ENCODE measurements at places on chromosomes 16 and 17.

DNA sequence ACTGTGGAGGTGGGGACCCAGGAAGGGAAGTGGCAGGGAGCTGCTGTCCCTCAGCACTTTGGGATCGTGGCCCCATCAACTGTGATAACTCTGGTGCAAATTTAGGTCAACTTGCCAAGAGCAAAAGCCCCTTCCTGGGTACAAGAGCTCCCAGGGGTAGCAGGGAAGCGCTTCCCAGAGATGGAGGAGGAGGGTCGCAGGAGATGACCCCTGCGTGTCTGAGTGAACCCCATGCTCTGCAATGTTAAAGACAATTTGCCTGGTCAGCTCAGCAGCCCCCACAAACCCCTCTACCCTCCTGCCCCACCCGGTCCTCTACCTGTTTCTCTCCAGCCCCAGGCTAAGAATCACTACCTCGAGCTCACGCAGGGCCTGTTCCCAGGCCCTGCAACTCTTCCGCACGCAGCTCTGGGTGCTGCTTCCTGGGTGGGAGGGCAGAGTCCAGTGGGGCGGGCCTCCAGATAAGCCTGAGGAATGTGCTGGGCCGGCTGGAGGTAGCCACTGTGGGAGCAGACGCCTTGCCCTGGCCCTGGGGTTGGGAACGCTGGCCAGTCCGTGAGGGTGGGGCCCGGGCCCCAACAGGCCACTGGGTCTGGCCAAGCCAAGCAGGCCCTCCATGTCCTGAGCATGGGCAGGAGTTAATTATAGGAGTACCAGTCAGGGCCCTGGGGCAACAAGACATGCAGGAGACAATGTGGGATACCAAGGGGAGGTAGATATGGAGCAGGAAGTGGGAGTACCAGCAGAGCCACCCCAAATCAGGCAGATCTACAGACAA lies 6.1 kb downstream of the DOK4 start:
- DNase-seq: no peak

DNA sequence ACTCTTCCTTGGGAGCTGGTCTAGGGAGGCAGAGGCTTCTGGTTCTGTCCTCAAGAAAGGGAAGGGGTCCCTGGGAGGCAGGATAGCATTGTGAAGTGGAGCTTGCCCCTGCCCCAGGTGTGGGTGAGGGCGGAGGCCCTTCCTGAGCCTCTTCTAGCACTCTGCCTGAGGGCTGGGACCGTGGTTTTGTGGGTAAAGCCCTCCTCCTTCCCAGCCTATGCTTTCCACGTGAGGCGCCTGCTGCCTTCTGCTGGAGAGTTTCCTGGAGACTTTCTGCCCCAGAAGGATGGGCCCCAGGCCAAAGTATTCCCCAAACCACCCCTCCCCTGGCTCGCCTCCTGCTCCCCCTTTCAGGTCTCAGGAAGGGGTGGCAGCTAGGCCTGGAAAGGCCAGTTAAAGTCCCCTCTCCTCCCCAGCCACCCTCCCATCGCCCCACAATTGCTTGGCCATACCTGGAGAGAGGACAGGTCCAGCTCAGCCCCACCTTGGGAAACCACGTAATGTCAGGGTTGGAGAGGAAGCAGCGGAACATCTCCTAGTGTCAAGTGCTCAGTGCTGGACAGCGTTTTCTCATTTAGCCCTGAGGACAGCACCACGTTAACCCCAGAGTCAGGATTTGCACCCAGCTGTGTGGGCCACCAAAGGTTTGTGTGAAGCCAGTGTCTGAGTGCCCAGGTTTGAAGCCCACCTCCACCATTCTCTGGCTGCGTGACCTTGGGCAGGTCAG lies 5.6 kb downstream of the SBK1 start:
- DNase-seq: no peak

DNA sequence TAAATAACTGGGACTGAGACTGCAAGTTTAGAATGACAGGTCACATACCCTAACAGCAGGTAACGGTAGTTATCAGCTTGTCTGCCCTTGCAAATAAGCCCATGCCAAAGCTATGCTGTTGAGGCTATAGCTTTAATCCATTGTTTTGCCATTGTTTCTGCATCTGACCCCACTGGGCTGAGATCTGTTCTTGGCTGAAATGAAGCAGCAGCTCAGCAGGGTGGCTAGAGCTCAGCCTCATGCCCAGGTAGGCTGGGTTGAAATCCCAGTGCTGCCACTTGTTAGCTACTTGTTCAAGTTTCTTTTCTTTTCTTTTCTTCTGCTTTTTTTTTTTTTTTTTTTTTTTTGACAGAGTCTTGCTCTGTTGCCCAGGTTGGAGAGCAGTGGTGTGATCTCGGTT lies 40.1 kb downstream of the NKD1 start:
- no peak for DNase-seq

- DNase-seq: no peak
These were observed 43.9 kb upstream of the SREBF1 start for GRCh38 chr17:17880577-17881196.

GRCh38 chr16:87496447-87496801 lies 3.6 kb upstream of the ZCCHC14 start:
- no peak for DNase-seq

- no peak for DNase-seq
These were observed at the start of gene MEOX1 for GRCh38 chr17:43661699-43662412. MEOX1 (minus strand) TSS chr17:43661922; CDS start chr17:43661534, 388 bp downstream.

DNA sequence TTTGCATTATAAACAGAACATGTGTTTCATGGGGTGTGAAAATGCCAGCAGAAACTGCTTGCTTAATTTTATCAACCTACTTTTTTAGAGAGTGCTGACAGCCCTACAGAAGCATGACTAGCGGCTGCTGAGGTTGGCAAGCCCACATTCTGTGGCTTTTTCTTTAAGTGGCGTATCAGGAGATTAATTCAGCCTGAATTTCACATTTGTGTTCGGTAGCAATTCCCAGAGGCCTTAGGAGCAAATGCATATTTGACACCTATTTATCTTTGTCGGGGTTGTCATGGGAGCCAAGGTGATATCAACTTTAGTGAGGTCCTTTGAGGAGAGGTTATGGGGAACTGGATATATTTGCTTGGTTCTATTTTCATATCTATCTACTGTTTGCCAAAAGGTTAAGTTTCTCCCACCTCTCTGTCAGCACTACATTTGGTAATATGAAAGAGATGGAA lies 140.9 kb downstream of the KCNJ2 start:
- no peak for DNase-seq

DNA sequence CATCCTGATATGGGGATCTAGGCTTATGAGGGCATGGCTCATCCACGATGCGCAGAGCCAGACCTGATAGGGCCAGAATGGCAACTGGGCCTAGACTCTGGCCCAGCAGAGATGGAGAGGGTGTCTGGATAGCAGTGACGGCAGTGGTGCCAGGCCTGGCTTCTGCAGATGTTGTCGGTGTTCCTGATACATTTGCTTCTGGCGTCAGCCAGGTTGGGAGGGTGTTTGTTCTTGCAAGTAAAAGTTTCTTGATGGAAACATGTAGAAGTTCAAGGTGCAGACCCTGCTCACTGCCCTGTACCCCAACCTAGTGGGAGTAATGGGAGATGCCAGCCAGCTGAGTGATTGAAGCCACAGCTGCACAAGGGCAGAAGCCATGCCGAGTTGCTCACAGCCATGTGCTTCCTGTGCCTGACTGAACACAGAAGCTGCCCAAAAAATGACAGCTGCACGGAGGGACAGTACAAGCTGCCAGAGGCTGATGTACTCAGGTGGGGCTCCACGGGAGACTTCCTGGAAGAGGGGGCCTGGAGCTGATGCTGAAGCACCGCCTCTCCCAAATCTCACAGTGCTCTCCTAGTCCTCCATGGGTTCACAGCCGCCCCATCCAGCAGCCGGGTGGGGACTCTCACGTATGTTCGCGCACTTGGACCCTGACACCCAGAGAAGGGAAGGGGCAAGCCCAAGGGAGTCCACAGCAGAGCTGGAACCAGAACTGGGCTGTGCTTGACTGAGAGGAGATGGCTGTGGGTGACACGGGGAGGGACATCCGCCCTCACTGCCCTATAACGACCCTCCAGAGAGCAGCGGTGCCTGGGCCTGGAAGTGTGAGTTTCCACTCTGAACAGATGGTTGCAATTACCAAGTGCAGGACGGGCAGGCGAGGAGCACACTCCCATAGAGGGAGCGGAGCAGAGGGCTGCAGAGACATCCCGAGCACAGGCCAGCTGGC lies 78.7 kb downstream of the N4BP1 start:
- no peak for DNase-seq

DNA sequence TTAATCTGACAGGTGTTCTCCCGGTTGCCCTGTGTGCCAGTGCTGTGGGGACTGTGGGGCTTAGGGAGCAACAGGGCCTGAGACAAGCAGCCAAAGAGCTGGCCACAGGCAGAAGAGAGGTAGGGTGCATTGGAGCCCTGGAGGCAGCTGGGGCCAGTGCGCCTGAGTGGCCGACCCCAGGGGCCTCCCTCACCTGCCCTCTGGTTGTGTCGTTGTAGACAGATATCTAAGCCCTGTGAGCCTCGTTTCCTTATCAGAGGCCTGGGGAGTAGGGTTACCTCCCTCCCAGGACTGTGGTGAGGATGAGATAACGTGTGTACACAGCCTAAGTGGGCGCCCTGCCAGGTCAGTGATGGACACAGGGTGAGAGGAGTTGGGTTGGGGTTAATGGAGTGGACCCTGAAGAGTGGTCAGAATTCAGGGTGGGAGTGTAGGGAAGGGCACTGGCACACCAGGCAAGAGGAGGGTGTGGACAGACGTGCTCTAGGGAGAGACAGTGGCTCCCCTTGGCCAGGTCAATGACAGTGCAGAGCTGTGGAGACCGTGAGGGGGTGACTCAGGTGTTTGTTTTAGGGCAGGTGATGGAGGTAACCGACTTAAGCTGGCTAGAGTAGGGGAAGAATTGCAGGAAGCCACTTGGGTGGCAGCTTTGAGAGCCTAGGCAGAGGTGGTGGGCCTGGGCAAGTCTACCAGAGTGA lies 3.4 kb downstream of the NARF start:
- no peak for DNase-seq

DNA sequence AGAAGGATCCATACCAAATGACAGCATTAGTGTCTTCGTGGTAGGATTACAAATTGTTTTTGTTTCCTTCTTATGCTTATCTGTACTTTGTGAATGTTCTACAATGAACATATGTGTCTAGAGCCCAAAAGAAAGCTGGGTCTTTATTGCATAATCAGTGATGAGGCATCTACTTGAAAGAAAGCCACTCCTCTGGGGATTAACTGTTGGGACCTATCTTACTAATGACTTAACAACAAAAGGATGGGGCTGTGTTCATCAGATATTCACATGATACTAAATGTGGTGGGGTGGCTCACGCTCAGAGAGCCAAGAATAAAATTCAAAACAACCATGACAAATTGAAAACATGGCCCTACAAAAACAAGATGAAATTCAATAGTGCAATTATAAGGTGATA lies 160.2 kb downstream of the RGS9 start:
- no peak for DNase-seq

GRCh38 chr17:32494621-32495358 lies 8.0 kb downstream of the CDK5R1 start:
- DNase-seq: no peak

DNA sequence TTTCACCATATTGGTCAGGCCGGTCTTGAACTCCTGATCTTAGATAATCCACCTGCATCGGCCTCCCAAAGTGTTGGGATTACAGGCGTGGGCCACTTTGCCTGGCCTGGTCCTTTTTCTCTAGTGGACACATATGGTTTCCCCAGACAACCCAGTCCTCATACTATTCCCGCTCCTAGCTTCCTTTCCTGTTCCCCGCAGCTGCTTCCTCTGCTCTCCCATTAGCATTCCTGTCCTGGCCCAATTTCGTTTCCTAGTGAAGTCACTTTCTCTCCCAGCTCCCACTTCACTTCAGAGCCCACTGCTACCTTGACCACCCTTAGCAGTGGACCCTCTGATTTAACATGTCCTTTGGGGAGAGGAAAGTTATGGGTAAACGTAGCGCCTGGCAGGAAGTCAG lies 11.3 kb downstream of the KATNIP start:
- no peak for DNase-seq

GRCh38 chr17:80729761-80730160 lies 185.1 kb downstream of the RPTOR start:
- DNase-seq: no peak

GRCh38 chr16:84617041-84617790 lies 662 bp downstream of the COTL1 start:
- DNase-seq: no peak

DNA sequence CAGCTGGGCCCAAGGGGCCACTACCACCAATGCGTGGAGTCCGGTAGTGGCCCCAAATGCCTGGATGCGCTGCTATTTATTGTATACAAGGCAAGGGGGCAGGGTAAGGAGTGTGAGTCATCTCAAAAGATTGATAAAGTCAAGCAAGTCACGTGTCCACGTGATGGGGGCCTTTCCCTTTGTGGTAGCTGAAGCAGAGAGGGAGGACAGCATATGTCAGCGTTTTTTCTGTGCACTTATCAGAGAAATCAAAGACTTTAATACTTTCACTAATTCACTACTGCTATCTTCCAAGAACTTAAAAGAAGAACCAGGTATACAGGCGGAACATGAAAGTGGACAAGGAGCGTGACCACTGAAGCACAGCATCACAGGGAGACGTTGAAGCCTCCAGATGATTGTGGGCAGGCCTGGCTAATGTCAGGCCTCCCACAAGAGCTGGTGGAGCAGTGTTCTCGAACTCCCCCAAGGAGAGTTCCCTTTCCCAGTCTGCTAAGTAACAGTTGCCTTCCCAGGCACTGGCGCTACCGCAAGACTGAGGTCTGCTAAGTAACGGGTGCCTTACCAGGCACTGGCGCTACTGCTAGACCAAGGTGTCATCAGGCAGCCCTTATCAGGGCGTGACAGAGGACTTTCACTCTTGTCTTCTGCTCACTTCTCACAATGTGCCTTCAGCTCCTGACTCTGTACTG lies 10.8 kb upstream of the ASB16 start:
- DNase-seq: no peak

GRCh38 chr16:65099607-65100006 lies 22.3 kb downstream of the CDH11 start:
- no peak for DNase-seq

DNA sequence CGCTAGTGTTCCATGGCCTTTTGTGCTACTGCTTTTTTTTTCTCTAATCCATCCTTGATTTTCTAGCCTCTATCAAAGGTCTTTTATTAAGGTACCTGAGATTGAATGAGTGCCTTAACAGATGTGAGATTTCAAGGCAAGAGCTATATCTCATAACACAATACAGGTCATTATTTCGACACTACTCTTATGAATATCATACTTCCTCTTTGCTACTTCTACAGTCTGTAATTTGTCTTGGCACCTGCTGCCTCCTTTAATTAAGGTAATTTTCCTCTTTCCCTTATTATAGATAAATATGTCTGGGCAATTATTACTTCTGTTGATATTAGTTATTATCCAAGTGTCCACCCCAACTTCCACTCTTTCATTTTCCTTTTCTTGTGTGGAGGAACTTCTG lies 5.3 kb downstream of the KRT28 start:
- DNase-seq: no peak

Data from GDM1 (cell line).